Stimulated activated CD8-positive, alpha-beta memory T cell treated with anti-CD3 and anti-CD28 coated beads, Interleukin-7, amount 100 ng/mL, for 48 hours (primary cell): ENCODE measurements at places on chromosomes 1 and 21.

- DNase-seq = no peak
Observed at GRCh38 chr1:23613191-23614031, 54.1 kb upstream of the ID3 start.

GRCh38 chr1:200432586-200432985, 22.8 kb upstream of the ZNF281 start:
- no peak for DNase-seq

- no peak for DNase-seq
Observed at GRCh38 chr1:76786222-76786621, 81.1 kb upstream of the ST6GALNAC5 start.

GRCh38 chr21:36847189-36847588, 119.3 kb downstream of the HLCS start:
- no peak for DNase-seq

- no peak for DNase-seq
Observed at GRCh38 chr1:162144268-162144667, 74.8 kb downstream of the NOS1AP start.

DNA sequence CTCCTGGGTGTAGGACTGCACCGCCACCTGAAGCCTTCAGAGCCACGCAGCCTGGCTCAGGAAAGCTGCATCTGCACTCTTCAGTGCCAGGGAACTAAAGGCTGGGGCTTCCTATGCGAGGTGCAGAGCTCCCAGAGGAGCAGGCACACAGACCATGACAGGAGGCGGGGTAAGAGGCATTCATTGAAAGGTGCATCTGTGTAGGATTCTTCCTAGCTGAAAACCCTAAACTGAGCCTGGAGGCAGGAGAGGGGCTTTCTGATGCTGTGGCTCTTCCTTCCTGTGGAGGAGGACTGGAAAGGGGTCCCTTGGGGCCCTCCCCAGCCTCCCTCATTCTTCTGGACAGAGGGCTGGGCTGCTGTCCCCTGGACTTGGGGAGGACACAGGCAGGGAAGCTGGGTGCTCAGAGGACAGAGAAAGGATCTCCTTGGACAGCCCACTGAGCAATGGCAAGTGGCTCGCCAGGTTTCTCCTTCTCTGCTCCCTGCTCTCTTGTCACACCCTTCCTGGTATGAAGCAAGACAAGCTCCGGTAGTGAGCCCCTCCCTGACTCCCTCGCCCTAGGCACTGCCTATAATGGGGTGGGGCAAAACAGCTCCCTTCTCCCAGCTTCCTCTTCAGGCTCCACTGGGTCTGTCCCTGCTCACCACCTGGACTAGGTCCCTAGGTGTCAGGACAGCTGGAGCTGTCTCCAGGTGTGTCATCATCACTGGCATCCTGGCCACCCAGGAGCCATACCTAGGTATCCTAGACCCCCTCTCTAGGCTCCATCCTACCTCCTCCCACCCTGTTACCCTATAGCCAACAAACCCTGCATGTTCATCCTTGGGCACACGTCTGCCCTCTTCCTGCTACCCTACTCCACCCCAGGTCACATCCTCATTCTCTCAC, 20.0 kb downstream of the S100A6 start:
- DNase-seq = no peak

DNA sequence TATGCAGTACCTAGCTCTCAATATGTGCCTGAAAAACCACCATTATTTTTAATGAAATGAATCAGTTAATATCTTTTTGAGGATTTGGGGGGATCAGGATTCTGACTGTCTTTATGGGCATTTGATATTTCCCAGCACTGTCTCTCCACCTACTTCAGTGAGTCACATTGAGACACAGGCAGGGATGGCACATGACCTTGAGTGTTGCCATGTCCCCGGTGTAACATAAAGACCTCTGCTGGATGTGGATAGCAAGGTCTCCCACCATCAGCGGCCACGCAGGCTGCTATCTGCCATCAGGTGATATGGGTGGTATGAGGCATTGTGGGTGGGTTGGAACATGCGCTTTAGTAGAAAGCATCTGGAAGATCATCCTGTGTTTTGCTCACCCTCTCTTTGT, 103.2 kb downstream of the RGL1 start:
- no peak for DNase-seq

DNA sequence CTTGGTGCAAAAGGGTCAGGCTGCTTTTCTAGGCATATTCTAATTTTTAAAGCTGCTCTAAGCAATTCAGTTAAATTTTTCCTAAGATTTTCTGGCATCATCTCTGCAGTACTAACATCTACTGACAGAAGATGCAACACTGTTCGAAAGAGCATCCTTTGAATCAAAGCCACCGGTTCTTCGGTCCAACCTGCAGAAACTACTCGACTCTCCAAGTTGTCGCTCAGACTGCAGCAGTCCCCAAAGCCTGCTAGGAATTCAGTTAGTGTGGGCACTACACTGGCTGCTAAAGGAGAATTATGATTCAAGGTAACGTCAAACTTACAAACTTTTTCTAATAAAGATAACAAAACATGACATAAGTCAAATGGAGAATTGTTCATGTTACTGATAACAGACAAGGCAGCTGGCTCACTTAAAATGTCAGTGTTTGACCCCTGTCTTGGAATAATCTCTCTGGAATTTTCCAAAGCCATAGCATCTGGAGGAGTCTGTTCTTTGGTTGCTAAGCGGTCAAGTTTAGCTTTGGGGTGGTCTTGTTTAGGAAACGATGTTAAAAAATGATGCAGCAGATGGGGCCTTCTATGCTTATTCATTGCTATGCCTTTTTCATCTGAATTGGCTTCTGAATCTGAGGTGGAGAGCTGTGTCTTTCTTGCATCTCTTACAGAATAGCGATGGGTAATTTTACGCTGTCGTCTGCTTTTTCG, 56.9 kb downstream of the LYST start:
- no peak for DNase-seq

- DNase-seq = no peak
Observed at GRCh38 chr21:42352441-42353095, 1.8 kb upstream of the TFF2 start.

GRCh38 chr1:9850442-9851162, 26.8 kb upstream of the CLSTN1 start:
- DNase-seq = no peak

GRCh38 chr1:223137455-223138085, 5.5 kb downstream of the TLR5 start:
- no peak for DNase-seq

GRCh38 chr1:203033287-203033686, 7.0 kb downstream of the PPFIA4 start:
- DNase-seq = no peak

GRCh38 chr1:160460683-160461287, 60.4 kb downstream of the VANGL2 start:
- DNase-seq = no peak

DNA sequence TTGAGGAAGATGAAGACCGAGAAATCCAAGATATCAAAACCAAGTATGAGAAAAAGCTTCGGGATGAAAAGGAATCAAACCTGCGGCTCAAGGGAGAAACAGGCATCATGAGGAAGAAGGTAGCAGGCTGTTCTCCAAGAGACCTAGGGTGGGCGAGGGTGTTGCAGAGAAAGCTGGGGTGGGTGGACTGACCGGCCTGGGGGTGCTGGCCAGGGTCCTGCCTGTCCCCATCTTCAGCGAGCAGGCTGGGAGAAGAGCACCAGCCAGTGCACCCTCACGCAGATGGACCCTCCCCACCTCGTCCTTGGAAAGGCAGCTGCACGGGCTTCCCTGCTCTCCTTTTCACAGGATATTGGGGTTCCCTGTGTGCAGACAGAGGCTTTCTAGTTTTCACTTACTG, 46.9 kb upstream of the TMEM125 start:
- no peak for DNase-seq

DNA sequence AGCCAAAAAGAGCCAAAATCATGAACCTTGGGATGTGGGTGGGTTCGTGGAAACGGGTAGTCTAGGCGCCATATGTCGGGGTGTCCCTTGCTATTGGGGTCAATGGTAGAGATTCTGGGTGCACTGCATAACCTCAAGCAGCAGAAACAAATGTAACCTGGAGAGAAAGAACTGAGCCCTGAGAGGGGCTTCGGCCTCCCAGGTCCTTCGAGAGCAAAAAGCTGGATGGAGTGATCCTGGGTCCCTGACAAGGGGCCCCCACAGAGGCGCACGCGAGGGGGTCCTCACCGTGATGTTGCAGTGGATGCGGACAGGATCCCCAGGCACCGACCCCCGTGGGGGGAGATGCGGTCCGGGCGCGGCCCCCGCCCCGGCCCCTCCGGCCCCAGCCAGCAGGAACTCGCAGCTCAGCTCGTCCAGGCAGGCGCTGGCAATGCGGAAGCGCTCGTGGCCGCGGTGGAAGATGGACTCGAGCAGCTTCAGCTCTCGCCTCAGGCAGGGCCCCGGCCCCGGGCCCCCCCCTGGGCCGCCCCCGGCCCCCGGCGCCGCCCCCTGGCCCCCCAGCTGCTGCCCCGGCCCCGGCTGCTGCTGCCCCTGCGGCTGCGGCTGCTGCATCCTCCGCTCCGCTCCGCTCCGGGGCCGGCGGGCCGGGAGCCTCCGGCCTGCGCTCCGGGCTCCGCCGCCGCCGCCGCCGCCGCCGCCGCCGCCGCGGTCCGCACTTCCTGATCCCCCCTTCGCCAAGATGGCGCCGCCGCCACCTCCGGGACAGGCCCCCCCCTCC, at the start of gene UBE2Q1:
TSS of gene UBE2Q1 (minus strand) at position 724 of the 781 bp plus-strand sequence. CDS start at position 615, 109 bp downstream.
- DNase-seq = no peak

DNA sequence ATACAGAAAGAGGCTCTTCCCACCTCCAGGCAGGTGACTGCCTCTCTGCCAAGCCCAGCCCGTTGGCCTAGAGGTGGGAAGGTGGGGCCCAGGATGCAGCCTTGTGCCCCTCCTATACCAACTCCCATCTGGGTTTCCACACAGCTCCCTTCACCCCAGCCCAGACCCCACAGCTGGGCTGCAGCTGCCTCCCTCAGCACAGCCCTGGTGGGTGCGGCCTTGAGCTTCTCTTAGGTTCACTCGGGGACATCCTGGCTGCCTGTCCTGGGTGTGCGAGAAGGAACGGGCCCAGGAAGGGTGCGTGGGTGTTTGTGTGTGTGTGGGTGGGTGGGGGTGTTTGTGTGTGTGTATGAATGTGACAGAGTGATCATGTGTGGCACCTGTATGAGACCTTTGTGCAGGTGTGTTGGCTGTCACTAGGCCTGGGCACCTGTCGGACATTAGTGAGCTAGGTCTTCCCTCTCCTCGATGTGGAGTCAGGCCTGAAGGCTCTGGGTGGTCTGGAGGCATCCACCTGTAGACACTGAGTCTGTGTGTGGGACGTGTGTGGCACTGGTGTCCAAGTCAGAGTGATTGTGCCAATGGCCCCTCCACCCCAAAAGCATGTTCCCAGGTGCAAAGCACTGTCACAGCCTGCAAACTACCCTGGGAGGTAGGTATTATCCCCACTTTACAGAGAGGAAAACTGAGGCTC, 30.7 kb downstream of the FOXO6 start:
- no peak for DNase-seq

- no peak for DNase-seq
Observed at GRCh38 chr21:30211071-30211470, 4.8 kb downstream of the CLDN8 start.

GRCh38 chr1:71921204-71921603, 361.1 kb downstream of the NEGR1 start:
- no peak for DNase-seq
